Fibroblast of the aortic adventitia (primary cell): ENCODE measurements at places on chromosomes 13 and 19. TPM values are rescaled to one million over a fixed set of nuclear protein-coding genes. Genes with fewer than 3 reads are reported as not detected.
A peak's percentile ranks its signal among the peaks of the same experiment; 100 is the strongest.

S1PR2 gene
- total RNA-seq, result 9.7 and 44.6 TPM in 2 replicates

ZNF724 gene
- total RNA-seq, result 3.1 and 15.1 TPM in 2 replicates

- DNase-seq, result peak; percentile 42
Observed at GRCh38 chr19:7004313-7004931, 16.8 kb downstream of the MBD3L2B start.

ICAM3 gene
- 1.3 and 8.5 TPM in 2 replicates for total RNA-seq

SEMA6B gene
- 0.72 and 1.7 TPM in 2 replicates for total RNA-seq

- no peak for DNase-seq
Observed at GRCh38 chr19:18611327-18612050, 1.2 kb upstream of the TMEM59L start.
